ENCODE measurements at places on chromosomes 1 and 21.
A peak's percentile ranks its signal among the peaks of the same experiment; 100 is the strongest.

DNA sequence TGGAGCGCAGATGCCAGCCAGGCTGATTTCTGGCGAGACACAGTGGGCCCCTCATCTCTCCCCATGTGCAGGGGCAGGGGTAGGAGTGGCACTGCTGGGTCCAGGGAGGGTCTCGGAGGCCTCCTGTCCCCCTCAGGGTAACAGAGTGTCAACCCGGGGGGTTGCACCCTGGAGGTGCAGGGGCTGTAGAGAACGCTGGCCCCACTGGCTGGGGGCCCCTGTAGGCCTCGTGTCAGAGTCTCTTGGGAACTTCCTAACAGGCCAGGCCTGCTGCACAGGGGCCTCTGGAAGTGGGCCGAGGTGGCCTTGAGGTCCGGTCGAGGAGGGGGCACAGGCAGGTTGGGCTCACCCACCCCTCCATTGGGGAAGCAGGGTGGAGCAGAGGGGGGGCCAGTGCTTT lies 38.9 kb upstream of the AJAP1 start:
- no peak for DNase-seq

GRCh38 chr1:155086856-155087535 lies 8.4 kb downstream of the EFNA3 start:
- DNase-seq, result no peak

DNA sequence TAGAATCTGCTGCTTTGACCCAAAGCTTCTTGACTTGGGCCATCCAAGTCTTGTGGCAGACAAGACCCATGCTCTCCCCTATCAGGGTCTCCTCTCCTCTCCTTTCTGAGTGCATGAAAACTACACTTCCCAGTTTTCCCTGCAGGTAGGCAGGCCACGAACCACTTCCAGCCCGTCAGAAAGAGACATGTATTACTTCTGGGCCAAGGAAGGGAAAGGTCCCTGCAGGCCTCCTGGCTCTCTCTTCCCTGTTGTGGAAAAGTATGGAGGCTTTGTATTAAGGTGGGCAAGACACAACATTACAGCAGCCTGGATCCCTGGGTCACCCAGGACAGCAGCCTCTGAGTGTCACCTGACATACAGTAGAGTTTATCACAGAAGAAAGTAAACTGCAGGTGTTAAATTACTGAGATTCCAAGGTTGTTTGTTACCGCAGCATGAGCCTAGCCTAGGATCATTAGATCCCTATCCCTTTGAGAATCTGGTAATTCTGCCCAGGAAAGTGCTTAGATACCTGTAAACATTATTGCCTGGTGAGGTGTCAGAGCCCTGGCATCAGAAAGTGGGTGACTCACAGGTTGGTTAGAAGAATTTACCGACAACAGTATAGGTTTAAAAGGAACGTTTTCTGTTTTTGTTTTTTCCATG lies 717.3 kb downstream of the MATN1 start:
- DNase-seq, result no peak

DNA sequence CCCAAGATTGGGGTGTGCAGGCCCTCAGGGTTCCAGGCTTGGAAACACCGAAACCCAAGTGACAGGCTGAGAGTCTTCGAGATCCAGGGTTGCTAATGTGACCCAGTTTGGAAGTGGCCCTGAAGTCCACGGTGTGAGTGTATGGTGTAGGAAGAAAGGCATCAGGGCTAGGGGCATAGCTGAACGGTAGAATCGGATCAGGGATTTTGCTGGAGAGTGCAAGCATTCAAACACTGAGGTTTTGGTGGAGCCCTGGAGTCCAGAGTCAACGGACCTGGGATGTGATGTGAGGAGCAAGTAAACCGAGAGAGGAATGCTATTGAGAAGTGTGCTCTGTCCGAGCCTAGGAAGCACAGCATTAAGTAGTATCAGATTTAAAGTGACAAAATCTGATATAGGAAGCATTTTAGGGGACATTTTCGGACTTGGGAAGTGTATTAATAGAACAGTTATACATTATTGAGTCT lies 958 bp downstream of the NFYC start:
- DNase-seq, result no peak

DNA sequence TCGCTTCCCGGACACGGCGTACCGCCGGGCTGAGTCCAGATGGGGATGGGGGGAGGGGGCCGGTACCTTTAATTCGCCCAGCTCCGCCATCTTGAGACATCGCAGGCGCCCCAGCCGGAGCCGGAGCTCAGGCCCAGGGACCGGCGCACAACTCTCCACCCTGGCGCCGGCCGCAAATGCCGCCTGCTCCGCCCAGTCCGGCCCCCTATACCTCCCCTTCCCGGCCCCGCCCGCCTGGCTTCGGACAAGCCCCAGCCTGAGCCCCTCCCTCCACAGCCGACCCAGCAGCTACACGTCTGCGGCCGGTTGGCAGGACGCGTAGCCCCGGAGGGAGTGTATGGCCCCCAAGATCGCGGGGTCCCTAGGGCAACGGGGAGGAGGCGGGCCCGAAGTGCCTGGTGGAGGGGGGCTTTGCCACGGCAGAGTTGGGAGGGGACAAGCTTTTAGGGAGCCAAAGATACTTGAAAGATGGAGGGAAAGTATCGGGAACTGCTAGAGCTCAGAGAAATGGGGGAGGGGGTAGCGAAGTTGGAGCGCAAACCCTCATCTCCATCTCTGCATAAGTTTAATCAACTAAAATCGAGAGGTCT lies at the start of gene PIAS3:
Gene PIAS3, minus strand, starts transcription at position 181 of the 590 bp plus-strand sequence. Its CDS starts 91 bp downstream, at position 90.
- DNase-seq, result peak; percentile 97

GRCh38 chr1:172112576-172112975 lies 271.3 kb downstream of the DNM3 start:
- DNase-seq, result no peak

DNA sequence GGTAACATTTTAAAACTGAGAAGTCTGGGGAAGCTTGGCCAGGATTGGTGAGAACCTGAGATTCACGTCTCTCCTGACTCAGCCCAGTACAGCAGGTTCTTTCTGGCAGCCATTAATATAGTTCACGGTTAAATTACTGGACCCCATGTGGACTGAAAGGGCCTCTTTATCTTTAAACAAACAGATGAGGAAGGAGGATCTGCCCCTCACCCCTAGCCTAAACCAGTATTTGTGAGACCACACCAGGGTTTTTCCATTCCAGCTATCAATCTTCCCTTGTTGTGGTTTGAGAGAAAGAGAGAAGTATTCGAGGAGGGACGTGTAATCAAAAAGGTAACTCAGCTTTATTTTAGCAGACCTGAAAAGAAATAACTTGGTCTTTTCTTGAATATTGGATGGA lies 137.1 kb downstream of the PROX1 start:
- DNase-seq, result no peak

GRCh38 chr1:92476071-92476631 lies 10.6 kb downstream of the GFI1 start:
- DNase-seq, result peak; percentile 41

DNA sequence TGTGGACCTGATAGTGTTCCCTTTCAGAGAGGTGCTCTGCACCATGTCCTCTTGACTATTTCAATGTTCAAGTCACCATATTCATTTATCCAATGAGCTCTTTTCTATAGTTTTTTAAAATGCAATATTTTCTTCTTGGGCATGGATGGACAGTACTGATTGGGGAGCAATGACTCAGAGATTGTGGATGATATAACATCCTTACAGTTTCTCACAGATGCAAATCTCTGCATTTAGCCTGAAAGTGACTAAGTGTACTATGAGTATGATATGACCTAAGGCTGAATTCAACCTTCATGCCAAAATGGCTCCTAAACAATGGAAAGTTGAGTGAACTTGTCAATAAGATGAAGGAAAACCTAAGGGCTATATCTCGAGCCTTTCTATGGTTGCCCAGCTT lies 36.5 kb downstream of the C4BPA start:
- DNase-seq, result no peak

DNA sequence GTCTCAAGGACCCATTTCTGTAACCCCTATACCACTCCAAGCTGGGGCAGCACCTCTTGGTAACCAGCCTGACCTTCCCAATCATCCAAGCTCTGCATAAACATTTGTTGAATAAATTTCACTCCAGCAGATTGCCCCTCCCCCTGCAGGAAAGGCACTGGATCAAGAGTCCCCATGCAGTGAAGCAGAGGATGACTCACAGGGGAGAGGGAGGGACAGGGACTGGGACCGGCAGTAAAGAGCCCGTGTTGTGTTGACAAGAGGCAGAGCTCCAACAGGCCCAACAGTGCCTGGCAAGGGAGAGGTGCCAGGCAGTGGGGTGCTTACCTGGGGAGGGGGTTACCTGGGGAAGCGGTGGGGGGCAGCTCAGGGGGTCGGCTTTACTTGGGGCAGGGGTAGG lies 32.3 kb downstream of the SLC9A1 start:
- DNase-seq, result peak; percentile 86

- peak; percentile 98 for DNase-seq
Observed at GRCh38 chr1:167721617-167722151, at the start of gene MPZL1. Gene MPZL1 (plus strand): TSS chr1:167721982. CDS start chr1:167722152, 170 bp downstream.

DNA sequence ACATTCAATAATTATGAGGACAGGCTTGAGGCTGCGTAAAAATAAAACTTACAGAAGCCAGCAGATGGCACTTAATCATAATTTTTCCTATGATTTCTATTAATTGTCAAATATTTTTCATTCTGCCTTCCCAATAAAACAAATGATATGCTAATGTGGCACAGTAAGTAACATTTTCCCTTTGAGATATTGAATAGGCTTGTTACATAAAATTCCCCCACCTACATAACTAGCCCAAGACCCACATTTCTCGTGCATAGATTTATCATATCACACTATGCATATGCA lies 55.4 kb upstream of the PTGFRN start:
- DNase-seq, result no peak

DNA sequence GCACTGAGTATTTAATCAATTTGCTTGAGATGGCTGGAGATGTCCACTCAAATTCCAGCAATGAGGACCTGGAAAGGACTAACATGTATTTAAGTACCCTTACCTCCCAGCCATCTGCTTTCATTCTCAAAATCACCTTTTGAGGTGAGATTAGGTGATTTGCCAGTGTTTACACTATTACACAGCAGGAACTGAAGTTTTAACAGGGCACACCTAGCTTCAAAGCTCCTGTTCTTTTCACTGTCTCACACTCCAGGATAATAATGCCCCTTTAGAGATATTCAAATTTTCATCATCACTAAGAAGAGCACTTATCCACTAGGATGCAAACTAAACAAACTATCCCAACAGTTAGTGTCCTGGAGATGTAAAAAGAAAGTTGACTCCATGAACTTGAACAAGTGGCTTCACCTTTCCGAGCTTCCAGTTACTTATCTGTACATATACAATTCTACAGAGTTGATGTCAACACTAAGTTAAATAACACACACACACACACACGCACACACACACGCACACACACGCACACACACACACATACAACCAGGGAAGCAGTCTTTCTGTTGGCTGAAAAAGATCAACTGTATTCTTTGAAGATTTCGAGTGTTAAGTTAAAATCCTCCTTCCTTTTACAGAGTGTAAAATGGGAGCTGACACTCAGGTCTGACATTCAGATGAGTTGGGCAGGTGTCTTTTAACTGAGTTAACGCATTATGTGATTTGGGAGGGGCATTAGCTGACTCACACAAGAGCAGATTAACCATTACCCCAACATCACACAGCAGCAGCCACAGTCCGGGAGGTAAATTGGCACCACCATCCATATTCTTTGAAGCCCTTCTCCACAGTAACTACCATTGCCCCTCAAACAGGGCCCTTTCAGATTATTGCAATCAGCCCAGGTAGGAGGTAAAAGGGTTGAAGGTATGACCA lies 15.5 kb upstream of the JAK1 start:
- no peak for DNase-seq

GRCh38 chr21:14706712-14707510 lies 160.8 kb upstream of the SAMSN1 start:
- DNase-seq, result no peak

DNA sequence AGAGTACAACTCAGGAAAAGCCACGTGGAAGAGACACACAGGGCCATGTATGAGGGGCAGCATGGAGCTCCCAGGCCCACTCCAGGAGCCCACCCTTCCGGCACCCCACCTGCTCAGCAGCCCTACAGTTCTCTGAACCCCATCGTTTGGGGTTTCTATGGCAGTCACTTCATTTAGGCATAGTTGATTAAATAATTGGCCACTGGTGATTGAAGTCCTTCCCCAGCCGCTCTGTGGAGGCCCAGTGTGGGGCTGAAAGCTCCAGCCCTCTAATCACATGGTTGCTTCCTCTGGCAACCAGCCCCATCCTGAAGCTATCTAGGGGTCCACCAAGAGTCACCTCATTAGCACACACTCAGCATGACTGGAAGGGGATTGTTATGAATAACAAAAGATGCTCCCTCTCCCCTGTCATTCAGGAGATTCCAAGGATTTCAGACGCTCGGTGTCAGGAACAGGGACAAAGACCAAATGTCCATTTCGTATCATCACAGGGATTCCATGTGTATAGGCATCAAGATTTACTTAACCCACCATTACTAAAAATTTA lies 12.2 kb upstream of the S100A7A start:
- DNase-seq, result no peak

DNA sequence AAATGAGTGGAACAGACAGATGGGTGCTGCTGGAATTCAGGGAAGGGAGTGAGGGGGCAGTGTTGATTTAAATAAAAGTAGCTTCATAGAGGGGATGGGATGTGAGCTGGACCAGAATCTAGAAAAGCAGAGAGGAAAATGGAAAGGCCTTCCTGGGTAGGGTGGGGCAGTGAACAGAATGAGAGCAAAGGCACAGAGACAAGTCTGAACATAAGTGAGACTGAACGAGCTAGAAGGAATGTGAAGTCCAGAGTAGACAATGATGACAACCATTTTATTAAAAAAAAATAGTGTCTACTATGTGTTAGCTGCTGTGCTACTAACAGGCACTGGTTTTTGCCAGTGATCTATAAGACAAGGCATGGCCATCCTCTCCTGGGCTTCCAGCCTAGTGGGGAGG lies 36.0 kb downstream of the ELK4 start:
- no peak for DNase-seq

DNA sequence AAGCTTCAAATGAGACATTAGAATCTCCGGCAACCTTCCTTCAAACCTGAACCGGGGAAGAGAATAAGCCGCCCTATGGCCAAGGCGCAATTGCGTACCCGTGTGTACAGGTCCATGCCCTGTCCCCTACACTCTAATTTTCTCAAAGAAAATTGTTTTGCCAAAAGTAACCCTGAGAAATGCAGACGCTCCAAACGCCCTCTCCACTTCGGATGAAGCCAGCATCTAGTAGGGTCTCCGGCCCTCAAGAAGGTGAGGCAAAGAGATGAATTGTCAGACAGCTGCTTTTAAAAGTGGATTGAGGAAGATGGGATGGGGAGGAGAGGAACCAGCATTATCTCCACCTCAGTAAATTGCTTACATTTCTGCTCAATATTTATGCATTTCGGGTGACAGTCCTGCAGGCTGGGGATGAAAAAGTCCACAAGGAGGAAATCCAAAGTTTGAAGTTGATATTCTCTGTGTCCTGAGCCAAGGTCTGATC lies 630 bp upstream of the LHX9 start:
- no peak for DNase-seq

DNA sequence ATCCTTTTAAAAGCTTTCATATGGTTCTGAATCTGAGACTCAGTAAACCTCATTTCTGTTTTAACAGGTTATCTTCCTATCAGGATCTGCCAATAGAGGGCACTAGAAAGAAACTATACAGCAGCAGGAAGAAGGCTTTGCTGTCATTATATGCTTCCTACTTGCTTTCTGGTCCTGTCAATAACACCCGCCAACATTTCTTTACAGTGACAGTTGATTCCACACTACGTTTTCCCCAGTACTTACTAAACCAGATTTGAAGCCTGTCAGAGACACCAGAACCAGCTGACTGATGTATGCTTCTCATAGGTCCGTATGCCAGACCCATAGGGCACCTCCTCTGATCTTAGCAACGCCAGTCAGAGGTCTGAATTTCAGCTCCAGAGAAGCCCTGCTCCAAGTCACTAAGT lies 341.0 kb upstream of the NEGR1 start:
- no peak for DNase-seq

GRCh38 chr1:97938285-97938642 lies 17.4 kb upstream of the DPYD start:
- no peak for DNase-seq

GRCh38 chr1:119139403-119139802 lies 1.1 kb downstream of the WARS2 start:
- DNase-seq, result no peak

Measured in transverse colon (tissue), 4 donors.